ENCODE measurements at places on chromosomes 2 and 18.

DNA sequence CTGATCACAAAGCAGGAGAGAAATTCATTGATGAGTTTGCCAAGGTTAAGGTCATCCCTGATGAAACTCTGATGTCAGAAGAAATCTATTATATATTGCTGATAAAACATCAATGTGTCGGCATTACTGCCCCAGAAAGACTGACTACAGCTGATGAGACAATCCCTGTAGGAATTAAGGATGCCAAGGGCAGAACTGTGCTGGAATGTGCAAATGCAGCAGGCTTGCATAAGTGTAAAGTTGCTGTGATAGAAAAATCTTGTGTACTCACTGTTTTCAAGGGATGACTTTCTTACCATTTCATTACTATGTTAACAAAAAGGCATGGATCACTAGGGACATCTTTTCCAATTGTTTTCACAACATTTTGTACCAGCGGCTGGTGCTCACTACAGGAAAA, 19.7 kb upstream of the MARCO start:
- DNase-seq: no peak

GRCh38 chr2:233553366-233553765, 13.2 kb downstream of the USP40 start:
- no peak for DNase-seq

DNA sequence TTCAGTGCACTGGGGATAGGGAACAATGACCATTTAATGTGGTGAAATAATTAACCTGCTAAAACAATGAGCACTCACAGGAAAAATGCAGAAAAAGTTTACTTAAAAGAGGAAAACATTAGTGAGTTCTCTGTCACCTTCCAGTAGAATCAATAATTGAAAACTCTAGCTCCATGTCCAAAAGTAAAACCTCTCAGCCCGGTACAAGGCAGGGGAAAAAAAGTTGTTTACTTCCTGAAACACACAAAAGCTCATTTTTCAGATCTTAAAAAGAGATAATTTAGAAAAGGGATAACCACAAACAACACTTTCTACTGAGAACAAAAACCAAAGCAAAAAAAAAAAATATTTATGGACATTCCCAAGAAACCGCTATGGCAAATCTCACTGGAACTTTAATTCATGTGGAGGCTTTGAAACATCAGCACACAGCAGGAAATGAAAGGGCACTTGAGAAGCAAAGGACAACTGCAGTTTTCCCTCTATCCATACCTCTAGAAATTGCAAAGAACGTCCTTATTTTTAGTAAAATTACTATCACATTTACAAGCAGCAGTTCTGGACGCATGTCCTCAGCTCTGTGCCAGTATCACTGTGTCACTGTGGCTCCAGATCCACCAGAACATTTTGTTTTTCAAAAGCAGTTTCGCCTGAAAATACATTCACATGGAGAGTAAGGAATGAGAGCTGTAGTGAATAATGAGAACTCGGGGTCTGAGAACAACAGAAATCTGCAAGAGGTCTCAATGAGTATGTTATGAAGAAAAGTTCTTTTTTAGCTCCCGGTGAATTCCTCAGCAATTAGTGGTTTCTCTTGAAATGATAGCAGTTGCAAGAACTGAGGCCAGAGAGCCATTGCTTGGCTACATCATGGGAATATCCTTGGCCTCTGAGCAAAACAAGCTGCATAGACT, 44.7 kb upstream of the DNAH7 start:
- DNase-seq: no peak

DNA sequence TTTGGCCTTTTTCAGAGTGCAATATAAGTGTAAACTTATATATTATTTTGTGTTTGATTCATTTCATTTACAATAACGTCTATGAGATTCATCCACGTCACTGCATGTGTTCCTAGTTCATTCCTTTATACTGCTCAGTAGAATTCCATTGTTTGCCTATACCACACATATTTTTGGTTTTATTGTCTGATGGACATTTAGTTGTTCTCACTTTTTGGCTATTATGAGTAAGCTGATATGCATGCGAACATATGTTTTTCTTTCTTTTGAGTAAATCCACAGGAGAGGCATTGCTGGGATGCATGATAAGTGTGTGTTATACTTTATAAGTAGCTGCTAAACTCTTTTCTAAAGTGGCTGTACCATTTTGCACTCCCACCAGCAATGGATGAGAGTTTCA, 314.8 kb upstream of the HS6ST1 start:
- DNase-seq: no peak

DNA sequence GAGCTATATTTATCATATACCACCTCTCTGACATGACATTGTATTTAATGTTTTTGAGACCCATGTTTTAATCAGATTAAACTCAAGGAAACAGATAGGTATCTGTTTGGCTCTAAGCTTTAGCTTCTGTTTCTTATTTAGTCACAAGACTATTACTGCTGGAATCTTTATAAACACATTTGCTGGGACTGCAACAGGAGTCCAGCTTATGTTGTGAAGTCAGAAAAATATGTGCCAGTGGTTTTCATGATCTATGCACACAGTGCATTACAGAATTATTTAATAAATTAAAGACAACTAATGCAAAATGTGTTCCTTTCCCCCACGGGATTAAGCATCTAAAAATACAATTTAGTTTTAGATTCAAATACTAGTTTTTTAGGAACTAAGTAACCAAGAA, 338.9 kb downstream of the ZEB2 start:
- no peak for DNase-seq

- no peak for DNase-seq
Measured at GRCh38 chr2:75287624-75288316, 88.5 kb upstream of the TACR1 start.
